ENCODE measurements at places on chromosomes 11 and 22.

DNA sequence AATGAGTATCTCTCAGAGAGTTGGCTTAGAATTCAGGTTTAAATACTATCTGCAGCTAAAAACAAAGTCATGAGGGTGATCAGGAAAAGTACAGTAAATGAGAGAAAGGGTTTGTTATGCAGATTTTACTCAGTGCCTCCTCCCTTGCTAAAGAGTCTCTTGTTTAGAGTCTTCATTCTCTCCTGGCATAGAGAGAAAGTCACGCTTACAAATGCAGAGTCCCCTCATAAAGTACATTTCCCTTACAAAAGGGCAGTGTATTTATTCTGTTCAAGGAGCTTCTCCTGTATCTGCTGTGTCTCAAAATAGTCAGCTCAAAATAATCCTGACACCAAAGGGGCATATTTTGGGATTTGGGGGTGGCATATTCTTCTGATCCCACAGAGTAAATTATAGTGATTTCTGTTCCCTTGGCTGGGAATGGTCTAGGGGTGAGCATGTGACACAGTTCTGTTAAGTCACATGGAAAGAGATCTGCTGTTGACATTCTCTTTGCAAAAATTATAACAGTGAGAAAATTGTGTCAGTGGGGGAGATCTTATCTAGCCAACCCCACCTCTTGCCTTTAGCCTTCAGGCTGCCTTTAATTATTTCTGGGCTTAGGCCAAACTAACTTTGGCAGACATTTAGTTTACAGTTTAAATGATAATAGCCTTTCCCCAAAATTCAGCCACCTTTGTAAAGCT lies 102.9 kb downstream of the MTNR1B start:
- no peak for DNase-seq

DNA sequence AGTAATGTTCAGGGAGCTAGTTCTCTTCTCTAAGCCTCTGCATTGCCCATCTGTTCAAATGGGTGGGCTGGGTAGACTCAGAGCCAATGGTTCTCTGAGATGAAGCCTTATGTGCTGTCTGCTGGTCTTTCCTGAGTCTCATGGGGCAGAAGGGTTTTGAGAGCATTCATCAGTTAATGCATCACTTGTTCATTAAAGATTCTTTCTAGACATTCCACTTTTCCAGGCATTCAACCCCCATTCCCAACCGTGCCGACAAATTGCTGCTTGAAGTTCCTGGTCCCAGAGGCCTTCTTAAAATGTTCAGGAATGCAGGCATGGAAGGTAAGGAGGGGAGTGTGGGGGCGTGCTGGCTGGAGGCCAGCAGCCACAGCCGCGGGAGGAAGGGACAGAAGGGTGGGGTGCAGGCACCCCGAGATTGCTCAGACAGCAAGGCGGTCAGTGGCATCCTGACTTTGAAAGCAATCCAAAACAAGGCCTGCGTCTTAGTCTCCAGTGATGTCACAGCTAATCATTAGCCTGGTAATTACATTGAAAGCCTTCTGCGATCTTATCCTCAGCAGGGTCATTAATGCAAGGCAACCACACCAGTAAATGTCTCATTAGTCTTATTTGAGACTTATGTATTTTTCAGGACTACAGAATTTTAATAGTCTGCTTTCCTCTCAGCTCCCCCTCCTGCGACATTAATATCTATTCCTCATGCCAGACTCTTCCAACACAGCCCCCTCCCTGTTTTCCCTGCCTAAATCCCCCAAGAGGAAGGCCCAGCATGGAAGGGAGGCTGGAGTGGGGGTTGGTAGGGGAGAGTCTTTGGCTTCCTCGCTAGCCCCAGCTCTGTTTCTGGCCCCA lies 328.8 kb downstream of the MIAT start:
- DNase-seq, result no peak

DNA sequence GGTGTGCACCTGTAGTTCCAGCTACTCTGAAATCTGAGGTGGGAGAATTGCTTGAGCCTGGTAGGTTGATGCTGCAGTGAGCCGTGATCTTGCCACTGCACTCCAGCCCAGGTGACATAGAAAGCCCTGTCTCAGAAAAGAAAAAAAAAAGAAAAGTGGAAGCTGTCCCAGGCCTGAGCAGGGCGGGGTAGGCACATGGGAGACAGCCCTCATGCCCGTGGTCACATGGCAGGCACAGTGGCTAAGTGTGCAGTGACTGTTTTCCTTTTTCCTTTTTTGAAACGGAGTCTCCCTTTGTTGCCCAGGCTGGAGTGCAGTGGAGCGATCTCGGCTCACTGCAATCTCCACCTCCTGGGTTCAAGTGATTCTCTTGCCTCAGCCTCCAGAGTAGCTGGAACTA lies 7.8 kb downstream of the OTUB1 start:
- DNase-seq, result no peak

DNA sequence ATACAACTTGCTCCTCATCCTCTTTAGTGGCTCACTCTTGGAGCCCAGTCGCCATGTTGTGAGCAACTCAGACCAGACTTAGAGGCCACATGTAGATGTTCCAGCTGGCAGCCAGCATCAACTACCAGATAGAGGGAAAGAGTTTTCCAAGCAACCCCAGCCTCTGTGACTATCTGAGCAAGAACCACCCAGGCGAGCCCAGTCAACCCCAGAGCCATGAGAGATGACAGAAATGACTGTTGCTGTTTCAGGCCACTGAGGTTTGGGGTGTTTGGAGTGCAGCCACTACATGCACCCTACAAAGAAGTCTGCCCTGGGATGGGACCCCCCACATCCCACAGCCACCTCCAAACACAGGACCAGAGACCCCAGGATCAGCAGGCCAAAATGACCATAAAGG lies 24.8 kb upstream of the CLDN5 start:
- no peak for DNase-seq

- no peak for DNase-seq
Observed at GRCh38 chr11:58629857-58630256, 7.4 kb downstream of the CNTF start.

DNA sequence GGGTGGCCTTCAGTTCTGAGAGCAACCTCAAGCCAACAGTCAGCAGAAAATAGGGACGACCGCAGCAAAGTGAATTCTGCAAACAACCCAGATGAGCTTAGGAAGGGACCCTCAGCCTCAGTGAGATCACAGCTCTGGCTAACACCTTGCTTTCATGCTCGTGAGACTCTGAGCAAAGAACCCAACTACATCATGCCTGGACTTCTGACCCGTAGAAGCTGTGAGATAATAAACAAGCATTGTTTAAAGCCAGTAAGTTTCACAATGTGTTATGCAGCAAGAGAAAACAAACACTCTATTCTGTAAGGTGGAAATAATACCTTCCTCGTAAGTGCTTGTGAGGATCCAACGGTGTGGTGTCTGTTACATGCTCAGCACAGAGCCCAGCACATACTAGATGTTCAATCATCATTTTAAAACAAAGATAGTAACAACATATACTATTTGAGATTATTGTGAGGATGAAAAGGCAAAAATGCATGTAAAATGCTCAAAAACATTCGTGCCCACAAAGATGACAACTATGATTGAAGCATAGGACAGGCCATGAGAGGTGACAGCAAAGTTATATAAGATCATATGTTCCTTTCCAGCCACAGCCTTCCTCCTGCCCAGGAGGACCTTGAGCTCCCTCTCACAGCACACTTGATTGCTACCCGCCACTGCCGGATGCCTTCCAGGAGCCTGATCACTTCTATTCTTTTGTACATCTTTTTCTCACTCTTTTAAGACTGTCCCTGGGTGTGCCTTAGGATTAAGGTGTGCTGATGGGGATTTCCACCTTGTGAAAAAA lies 433.3 kb downstream of the BUD13 start:
- DNase-seq, result no peak

GRCh38 chr11:41250408-41250935 lies 209.0 kb downstream of the LRRC4C start:
- DNase-seq, result no peak

- DNase-seq, result no peak
Observed at GRCh38 chr22:40428796-40429195, 58.4 kb downstream of the SGSM3 start.

DNA sequence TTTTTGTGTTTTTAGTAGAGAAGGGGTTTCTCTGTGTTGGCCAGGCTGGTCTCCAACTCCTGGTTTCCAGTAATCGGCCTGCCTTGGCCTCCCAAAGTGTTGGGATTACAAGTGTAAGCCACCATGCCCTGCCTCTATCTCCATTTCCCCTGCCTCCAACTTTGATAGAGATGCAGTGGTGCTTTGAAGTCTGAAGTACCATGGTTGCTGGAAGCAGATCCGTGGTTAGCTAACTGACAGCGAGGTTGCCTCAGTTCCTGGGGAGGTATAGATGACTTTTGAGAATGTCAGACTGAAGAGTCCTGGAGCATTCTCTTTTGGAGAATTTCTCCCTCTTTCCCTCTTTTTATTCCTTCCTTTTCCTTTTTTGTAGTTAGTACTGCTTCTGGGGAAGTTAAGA lies 111.5 kb upstream of the RRM1 start:
- no peak for DNase-seq

DNA sequence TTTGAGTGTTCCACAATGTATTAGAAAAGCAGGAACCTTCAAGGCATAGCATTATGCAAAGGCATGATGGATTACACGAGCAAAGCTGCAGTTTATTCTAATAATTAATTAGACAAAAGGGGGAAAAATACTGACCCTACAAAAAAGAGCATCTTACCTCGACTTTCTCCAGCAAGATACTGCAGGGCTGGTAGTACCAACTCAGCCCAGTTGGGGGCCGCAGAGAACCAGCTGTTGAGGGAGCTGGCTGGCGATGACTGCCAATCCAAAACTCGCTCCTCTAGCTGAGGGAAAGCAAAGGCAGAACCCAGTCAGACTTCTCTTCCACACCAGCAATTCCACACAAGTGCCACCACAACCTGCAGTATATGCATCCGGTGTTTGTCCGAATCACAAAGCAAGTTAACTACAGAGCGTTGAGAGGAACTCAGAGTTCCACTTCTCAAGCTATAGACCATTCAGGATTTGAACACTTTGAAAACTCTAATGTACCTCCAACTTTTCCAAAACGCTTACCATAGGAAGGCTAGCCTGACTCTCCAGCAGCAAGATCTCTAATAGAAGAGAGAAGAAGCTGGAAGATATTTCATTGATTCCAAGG lies 13.7 kb downstream of the NFRKB start:
- DNase-seq, result no peak

GRCh38 chr11:112588252-112588694 lies 327.6 kb upstream of the PLET1 start:
- peak; percentile 87 for DNase-seq

DNA sequence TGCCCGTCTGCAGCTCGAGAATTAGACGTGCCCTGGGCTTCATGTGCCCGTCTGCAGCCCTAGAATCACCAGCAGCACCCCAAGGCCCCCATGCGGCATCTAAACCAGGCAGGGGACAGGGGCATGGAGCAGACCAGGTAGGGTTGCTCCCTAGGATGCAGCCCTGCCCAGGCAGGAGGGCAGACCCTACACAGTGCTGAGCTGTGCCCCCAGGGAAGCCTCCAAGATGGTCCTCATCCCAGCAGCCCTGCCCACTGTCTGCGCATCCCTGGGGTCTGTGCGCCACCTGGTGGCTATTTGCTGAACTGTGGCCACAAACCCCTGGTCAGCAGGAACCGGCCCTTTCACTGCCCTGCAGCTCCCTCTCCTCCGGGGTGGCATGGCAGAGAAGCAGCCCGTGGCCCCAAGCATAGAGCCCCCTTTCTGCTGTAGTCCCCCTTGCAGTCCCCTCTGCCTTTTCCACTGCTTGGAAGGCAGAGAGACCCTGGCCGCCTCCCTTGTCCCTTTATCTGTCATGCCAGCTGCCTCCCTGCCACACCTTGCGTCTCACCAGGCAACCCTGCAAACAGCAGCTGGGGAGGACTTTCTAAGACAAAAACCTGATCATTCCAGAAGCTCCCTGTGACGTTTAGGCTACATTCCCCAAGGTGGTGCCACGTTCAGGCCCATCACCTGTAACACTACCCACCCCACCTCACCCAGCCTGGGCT lies 86.6 kb downstream of the KCNQ1 start:
- peak; percentile 58 for DNase-seq

GRCh38 chr11:66563832-66564231 lies 4.6 kb downstream of the CTSF start:
- DNase-seq, result no peak

- DNase-seq, result no peak
Observed at GRCh38 chr22:39151329-39151975, 1.0 kb downstream of the CBX7 start.

DNA sequence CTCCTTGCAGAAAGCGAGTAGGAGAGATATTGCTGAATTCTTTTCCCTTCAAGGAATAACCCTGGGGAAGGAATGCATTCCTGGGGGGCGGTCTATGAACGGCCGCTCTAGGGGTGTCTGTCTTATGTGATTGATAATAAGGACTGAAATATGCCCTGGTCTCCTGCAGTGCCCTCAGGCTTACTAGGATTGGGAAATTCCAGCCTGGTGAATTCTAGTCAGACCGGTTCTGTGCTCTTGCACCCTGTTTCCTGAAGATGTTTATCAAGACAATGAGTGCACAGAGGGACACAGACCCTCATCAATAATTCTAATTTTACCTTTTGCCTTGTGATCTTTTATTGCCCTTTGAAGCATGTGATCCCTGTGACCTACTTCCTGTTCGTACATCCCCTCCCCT lies 140.7 kb downstream of the LUZP2 start:
- no peak for DNase-seq

DNA sequence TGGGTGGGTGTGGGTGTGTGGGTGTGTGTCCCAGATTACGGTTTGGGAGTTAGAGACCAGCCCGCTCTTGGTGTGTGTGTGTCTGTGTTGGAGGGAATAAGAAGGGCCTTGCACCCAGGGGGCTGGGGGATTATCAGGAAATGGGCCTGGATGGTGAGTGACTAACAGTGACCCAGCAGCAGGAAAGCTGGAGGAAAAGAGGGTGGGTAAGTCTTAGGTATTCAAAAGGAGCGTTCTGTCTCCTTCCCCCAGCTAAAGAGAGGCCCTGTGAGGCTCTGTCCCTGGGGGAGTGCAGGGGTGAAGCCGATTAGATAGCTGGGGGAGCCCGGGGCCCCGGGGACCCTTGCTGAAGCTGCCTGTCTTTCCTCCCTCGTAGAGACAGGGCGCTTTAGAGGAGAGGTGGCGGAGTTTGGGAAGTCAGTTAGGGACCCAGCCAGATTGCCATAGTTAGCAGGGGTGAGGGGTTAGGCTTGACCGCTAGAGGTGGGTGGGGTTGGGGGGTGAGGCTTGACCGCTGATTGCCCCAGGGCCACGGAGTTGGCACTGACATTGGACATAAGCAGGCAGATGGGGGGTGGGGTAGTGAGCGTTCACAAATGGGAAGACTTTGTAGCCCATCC lies 1.5 kb downstream of the OAF start:
- DNase-seq, result no peak

GRCh38 chr11:77144857-77145428 lies 16.9 kb downstream of the MYO7A start:
- DNase-seq, result no peak

DNA sequence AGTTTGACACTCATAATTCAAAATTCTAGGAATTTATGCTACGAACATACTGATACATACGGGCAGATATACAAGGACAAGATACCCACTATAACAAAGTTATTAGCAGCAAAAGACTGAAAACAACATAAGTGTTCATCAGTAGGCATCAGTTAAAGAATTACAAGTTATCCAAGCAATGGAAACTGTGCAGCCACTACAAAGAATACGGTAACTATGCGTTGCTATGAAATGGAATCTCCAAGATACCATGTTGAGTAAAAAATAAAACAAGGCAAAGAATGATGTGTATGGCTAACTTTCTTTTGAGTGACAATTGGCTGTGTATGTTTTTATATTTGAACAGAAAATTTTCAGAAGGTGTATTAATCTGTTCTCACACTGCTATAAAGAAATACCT lies 151.7 kb downstream of the ADAMTS15 start:
- no peak for DNase-seq

GRCh38 chr11:120131941-120132644 lies 5.8 kb downstream of the TRIM29 start:
- DNase-seq, result no peak
